Stomach (tissue), 19 donors: ENCODE measurements at places on chromosomes 13 and 19. TPM values are rescaled to one million over a fixed set of nuclear protein-coding genes. Genes with fewer than 3 reads are reported as not detected.

SPRED3 gene
- 0.12 TPM for polyA plus RNA-seq

SERPINE3 gene
- polyA plus RNA-seq: not detected

KLK3 gene
- polyA plus RNA-seq: not detected

CNN1 gene
- 585 TPM for polyA plus RNA-seq

MBD3L2 gene
- not detected for polyA plus RNA-seq

PDE4A gene
- 11.0 TPM for polyA plus RNA-seq

CAPN12 gene
- 16.9 TPM for polyA plus RNA-seq

AMER2 gene
- polyA plus RNA-seq: 0.03 TPM

NTF4 gene
- polyA plus RNA-seq: not detected

KCNC3 gene
- polyA plus RNA-seq: 0.25 TPM

RASIP1 gene
- 44.9 TPM for polyA plus RNA-seq

TEX26 gene
- polyA plus RNA-seq: 0.50 TPM

PSG1 gene
- not detected for polyA plus RNA-seq

NLRP9 gene
- polyA plus RNA-seq: not detected

MLNR gene
- polyA plus RNA-seq: not detected

ZNF574 gene
- polyA plus RNA-seq: 5.7 TPM

CDX2 gene
- 0.03 TPM for polyA plus RNA-seq

PALM3 gene
- polyA plus RNA-seq: 20.7 TPM

ZNF540 gene
- polyA plus RNA-seq: 1.9 TPM

CCDC194 gene
- not detected for polyA plus RNA-seq

PCDH9 gene
- polyA plus RNA-seq: 1.1 TPM

GSX1 gene
- not detected for polyA plus RNA-seq

ZNF575 gene
- polyA plus RNA-seq: 0.37 TPM

ZNF441 gene
- polyA plus RNA-seq: 2.0 TPM

STARD13 gene
- polyA plus RNA-seq: 4.4 TPM

KIR3DL2 gene
- not detected for polyA plus RNA-seq

TSEN34 gene
- polyA plus RNA-seq: 54.1 TPM

CACNA1A gene
- polyA plus RNA-seq: 3.8 TPM

RPL21 gene
- 989 TPM for polyA plus RNA-seq

ZNF836 gene
- 3.4 TPM for polyA plus RNA-seq

ZNF581 gene
- 27.8 TPM for polyA plus RNA-seq

PGLYRP1 gene
- not detected for polyA plus RNA-seq

NFIX gene
- 30.2 TPM for polyA plus RNA-seq

ARID3A gene
- polyA plus RNA-seq: 2.1 TPM

OLFM4 gene
- polyA plus RNA-seq: 4.8 TPM

KASH5 gene
- not detected for polyA plus RNA-seq

NKG7 gene
- polyA plus RNA-seq: 2.1 TPM

CEACAM20 gene
- polyA plus RNA-seq: not detected

FFAR1 gene
- polyA plus RNA-seq: not detected

KLF5 gene
- polyA plus RNA-seq: 23.7 TPM

SHISA2 gene
- 0.44 TPM for polyA plus RNA-seq

ZNF723 gene
- not detected for polyA plus RNA-seq

CRX gene
- polyA plus RNA-seq: not detected

ELSPBP1 gene
- not detected for polyA plus RNA-seq

B3GNT8 gene
- polyA plus RNA-seq: 4.6 TPM

POU2F2 gene
- polyA plus RNA-seq: 0.68 TPM

KIR3DL1 gene
- not detected for polyA plus RNA-seq

CEACAM21 gene
- 6.1 TPM for polyA plus RNA-seq

JAK3 gene
- 3.2 TPM for polyA plus RNA-seq

GPC5 gene
- not detected for polyA plus RNA-seq

DPF1 gene
- not detected for polyA plus RNA-seq

RNF126 gene
- polyA plus RNA-seq: 29.9 TPM

ATP4B gene
- polyA plus RNA-seq: 143 TPM

SLC10A2 gene
- not detected for polyA plus RNA-seq

FAM216B gene
- not detected for polyA plus RNA-seq
